ENCODE measurements at places on chromosomes 4 and X. TPM values are rescaled to one million over a fixed set of nuclear protein-coding genes. Genes with fewer than 3 reads are reported as not detected.
A peak's percentile ranks its signal among the peaks of the same experiment; 100 is the strongest.

- no peak overlapping the region for H3K27ac ChIP-seq
- H3K4me3 ChIP-seq: no peak overlapping the region
- no peaks in the 10 kb centered on the region for H3K27me3 ChIP-seq
- H3K36me3 ChIP-seq: no peaks in the 10 kb centered on the region
These were observed 8.9 kb upstream of the PHKA2 start for GRCh38 chrX:18992829-18993228.

DNA sequence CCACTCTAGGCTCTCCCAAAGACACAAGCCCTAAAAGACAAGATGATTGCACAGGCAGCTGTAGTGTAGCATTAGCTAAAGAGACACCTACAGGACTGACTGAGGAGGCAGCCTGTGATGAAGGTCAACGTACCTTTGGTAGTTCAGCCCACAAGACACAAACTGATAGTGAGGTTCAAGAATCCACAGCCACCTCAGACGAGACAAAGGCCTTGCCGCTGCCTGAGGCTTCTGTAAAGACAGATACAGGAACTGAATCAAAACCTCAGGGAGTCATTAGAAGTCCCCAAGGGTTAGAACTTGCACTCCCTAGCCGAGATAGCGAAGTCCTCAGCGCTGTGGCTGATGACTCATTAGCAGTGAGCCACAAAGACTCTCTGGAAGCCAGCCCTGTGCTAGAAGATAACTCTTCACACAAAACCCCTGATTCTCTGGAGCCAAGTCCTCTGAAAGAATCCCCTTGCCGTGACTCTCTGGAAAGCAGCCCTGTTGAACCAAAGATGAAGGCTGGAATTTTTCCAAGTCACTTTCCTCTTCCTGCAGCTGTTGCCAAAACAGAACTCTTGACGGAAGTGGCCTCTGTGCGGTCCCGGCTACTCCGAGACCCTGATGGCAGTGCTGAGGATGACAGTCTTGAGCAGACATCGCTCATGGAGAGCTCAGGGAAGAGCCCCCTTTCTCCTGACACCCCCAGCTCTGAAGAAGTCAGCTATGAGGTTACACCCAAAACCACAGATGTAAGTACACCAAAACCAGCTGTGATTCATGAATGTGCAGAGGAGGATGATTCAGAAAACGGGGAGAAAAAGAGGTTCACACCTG lies 306.3 kb downstream of the ANK2 start:
- DNase-seq: peak; percentile 87
- H3K4me1 ChIP-seq: peaks cover 28% of the 10 kb centered on the region
- H3K4me3 ChIP-seq: peak overlapping the region; percentile 59
- peak overlapping the region; percentile 5 for H3K27ac ChIP-seq
- H3K27me3 ChIP-seq: no peaks in the 10 kb centered on the region

DNA sequence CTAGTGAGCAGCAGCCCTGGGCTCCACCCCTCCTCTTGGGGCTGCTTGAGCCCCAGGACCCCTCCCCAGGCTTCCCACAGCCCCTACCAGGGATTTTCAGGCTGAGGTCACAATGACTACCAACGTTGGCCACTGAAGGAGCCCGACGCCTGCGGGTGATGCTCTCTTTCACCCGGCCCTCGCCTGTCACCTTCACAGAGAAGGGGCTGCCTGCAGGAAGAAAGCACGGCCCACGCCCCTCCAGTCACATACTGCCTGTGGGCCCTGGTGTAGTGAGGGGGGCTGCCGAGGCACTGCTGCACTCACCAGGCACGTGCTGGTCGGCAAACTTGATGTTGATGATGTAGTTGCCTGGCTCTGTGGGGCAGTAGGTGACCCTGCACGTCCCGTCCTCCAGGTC lies 22.0 kb downstream of the FLNA start:
- DNase-seq: no peak
- no peaks in the 10 kb centered on the region for H3K4me1 ChIP-seq
- no peak overlapping the region for H3K27ac ChIP-seq
- no peaks in the 10 kb centered on the region for H3K27me3 ChIP-seq
- H3K4me3 ChIP-seq: no peak overlapping the region

DNA sequence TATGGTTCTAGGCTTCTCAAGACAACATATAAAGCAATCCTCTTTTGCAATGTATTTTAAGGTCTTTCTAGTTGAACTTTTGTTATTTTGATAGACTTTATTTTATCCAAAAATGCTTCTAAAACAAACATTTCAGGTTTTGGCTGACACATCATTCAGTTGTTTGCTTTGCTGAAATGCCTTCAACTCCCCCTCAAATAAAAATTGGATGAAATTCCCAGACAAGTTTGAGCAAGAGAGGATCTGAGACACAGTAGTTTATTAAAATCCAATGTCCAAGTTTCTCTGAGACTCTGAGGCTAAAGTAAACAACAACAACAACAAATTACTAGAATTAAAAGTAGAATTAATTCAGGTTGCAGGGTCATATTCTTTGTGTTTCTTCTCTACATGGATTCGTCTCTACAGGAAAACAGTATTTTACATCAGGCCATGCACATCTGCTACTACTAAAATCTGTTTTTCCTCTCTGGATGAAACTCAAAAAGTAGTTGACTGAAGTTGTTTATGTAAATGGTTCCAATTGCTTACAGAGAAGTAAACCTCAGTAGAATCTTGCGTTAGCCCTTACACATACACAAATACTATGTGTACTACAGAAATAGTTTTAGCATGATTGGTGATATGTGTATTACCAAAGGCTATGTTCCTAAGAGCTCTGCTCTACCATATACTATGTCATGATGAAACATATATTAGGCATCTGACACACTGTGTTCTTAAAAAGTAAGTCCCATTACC lies 64.9 kb downstream of the PRSS12 start:
- H3K4me3 ChIP-seq: no peak overlapping the region
- no peak for DNase-seq
- peaks cover 35% of the 10 kb centered on the region for H3K4me1 ChIP-seq
- H3K27ac ChIP-seq: peak overlapping the region; percentile 28
- H3K36me3 ChIP-seq: peaks cover 2% of the 10 kb centered on the region
- H3K27me3 ChIP-seq: no peaks in the 10 kb centered on the region

GRCh38 chr4:134219043-134219442 lies 17.5 kb upstream of the PABPC4L start:
- no peaks in the 10 kb centered on the region for H3K36me3 ChIP-seq
- no peak overlapping the region for H3K27ac ChIP-seq
- DNase-seq: no peak
- H3K27me3 ChIP-seq: no peaks in the 10 kb centered on the region

GRCh38 chr4:41844327-41844726 lies 90.9 kb upstream of the TMEM33 start:
- H3K36me3 ChIP-seq: no peaks in the 10 kb centered on the region
- H3K4me1 ChIP-seq: peaks cover 4% of the 10 kb centered on the region
- no peak overlapping the region for H3K27ac ChIP-seq
- peak; percentile 6 for DNase-seq
- no peaks in the 10 kb centered on the region for H3K27me3 ChIP-seq
- H3K4me3 ChIP-seq: no peak overlapping the region

DNA sequence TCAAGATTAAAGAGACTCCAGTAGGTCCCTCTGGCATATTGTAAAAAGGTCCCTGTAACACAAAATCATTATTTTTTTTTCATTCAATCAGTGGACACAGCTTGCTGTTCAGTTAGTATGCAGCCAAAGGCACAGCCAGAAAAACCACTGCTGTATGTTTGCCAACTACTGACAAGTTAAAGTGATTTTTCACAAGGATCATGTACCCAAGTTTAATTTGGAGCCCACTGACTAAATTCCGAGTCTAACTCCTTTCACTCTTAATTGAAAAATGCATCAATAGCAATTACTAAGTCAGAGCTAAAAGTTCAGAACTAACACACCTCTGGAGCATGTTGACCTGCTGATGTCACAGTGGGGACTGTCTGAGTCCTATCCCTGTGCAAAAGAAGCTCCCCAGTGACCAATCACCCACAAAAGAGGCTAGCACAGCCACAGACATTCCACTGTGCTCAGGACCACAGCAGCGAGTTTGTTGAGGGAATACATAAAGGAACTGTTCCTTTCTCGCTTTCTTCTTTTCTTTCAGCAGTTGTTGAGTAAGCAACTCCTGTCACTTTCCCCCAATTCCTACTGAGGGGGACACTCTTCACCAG lies 60.4 kb downstream of the STX18 start:
- DNase-seq: no peak
- H3K36me3 ChIP-seq: peaks cover 6% of the 10 kb centered on the region
- no peaks in the 10 kb centered on the region for H3K27me3 ChIP-seq
- H3K4me1 ChIP-seq: peaks cover 11% of the 10 kb centered on the region

GRCh38 chr4:140865253-140866217 lies 109.3 kb upstream of the TBC1D9 start:
- H3K27ac ChIP-seq: no peak overlapping the region
- no peak overlapping the region for H3K4me3 ChIP-seq
- no peaks in the 10 kb centered on the region for H3K27me3 ChIP-seq
- no peak for DNase-seq
- H3K36me3 ChIP-seq: no peaks in the 10 kb centered on the region

DNA sequence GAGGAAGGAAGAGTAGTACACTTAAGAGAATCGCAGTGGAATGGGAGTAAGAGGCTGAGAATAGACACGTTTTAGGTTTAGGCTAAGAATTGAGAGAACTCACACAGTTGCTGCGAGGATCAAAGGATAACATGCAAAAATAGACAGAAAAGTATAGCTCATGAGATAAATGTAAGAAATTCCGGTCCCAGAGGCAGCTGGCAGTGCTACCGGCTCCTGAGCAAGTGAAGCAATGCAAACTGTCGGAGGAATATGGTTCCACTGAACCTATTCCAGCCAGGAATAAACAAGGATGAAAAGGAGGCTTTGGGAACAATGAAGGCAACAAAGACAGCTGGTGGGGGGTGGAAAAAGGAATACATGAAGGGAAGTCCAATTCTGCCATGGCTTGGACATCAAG lies 191.8 kb downstream of the QDPR start:
- no peak overlapping the region for H3K27ac ChIP-seq
- DNase-seq: no peak
- no peaks in the 10 kb centered on the region for H3K36me3 ChIP-seq
- no peaks in the 10 kb centered on the region for H3K4me1 ChIP-seq

DNA sequence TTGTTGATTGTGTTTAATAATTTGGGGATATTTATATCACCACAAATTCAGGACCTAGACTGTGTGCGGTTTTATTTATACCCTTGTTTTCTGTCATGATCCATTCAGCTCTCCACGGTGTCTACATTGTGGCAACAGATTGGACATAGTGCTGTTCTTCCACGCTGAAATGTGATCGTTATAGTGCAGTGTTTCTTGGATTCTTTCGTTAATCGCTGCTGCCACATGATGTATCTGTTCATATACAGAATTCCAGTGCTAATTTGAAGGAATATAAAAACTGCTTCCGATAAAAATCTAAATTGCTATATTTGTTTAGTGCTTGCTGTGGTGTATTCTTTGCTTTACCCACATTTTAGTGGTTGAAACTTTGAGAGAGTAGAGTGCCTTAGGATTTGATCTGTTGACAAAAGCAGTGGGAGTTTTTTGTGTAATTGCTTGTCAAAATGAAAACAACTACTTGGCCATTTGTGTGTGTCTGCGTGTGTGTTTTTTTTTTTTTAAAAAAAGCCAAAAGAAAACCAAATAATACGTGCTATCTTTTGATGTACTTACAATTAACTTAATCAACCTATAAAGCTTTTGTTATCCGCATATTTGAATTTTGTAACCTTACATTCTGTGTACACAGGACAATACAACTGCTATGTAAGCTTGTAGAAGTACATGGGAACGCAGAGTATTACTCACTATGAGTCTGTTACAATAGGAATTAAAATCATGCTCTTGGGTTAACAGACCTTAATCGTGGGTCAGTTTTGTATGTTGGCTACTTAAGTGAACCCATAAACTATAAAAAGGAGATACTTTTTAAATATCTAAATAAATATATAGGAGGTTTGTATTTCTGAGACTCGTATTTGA lies 353.3 kb downstream of the ARHGAP24 start:
- no peaks in the 10 kb centered on the region for H3K36me3 ChIP-seq
- no peaks in the 10 kb centered on the region for H3K27me3 ChIP-seq
- DNase-seq: peak; percentile 34
- H3K4me1 ChIP-seq: peaks cover 53% of the 10 kb centered on the region
- peak overlapping the region; percentile 54 for H3K4me3 ChIP-seq

- no peak for DNase-seq
- H3K4me3 ChIP-seq: no peak overlapping the region
- peaks cover 43% of the 10 kb centered on the region for H3K27me3 ChIP-seq
- H3K27ac ChIP-seq: no peak overlapping the region
- H3K4me1 ChIP-seq: no peaks in the 10 kb centered on the region
These were observed 49.2 kb upstream of the MSX1 start for GRCh38 chr4:4810092-4810774.

GRCh38 chr4:38144031-38144430 lies 183.8 kb downstream of the PTTG2 start:
- H3K4me3 ChIP-seq: no peak overlapping the region
- DNase-seq: no peak
- no peaks in the 10 kb centered on the region for H3K27me3 ChIP-seq
- H3K27ac ChIP-seq: no peak overlapping the region

- no peak for DNase-seq
- no peaks in the 10 kb centered on the region for H3K36me3 ChIP-seq
- H3K27ac ChIP-seq: no peak overlapping the region
- peaks cover 5% of the 10 kb centered on the region for H3K4me1 ChIP-seq
- no peaks in the 10 kb centered on the region for H3K27me3 ChIP-seq
These were observed 32.1 kb downstream of the HTT-AS start for GRCh38 chr4:3042226-3042625.

- peaks cover 6% of the 10 kb centered on the region for H3K36me3 ChIP-seq
- H3K4me1 ChIP-seq: no peaks in the 10 kb centered on the region
- DNase-seq: no peak
These were observed 51.6 kb downstream of the SCFD2 start for GRCh38 chr4:53314252-53314651.

DNA sequence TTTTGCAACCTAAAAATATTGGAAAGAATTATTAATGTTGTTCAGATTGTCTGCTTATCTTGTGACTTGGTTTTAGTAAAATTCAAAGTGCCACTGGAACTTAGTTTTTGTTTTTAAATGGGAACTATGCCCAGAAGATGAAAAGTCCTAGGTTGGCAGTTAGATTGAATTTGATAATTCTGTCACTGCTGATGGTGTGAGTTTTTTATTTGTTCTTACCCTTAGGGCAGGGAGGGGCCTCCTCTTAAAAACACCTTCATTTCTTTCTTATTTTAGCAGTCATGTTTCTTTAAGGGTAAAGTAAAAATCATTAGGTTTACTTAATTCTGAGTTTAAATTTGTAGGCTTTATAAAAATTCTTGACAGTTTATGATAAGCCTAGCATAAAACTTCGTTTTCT lies 80.6 kb downstream of the AFF1 start:
- no peak for DNase-seq
- no peaks in the 10 kb centered on the region for H3K27me3 ChIP-seq
- peak overlapping the region; percentile 82 for H3K27ac ChIP-seq
- H3K4me1 ChIP-seq: peaks cover 38% of the 10 kb centered on the region

Gene SYP
- total RNA-seq: 0.75 TPM

Gene FGF5
- total RNA-seq: not detected

Gene NAT8L
- 0.93 TPM for total RNA-seq

Gene OPRPN
- not detected for total RNA-seq

Gene AWAT2
- not detected for total RNA-seq

Gene FAAH2
- total RNA-seq: 1.7 TPM

Gene ESX1
- not detected for total RNA-seq

Gene ZNF81
- 7.8 TPM for total RNA-seq

Gene GAGE12C
- not detected for total RNA-seq

Gene NRK
- 0.16 TPM for total RNA-seq

Gene SULT1E1
- 2.8 TPM for total RNA-seq

Gene EPHA5
- 0.12 TPM for total RNA-seq

Gene RRAGB
- total RNA-seq: 10.6 TPM

Gene ERVMER34-1
- 6.2 TPM for total RNA-seq

All from MCF 10A (cell line).